ENCODE measurements at places on chromosomes 2 and 18.

- DNase-seq = no peak
Observed at GRCh38 chr18:31219395-31219794, 56.7 kb upstream of the DSC1 start.

DNA sequence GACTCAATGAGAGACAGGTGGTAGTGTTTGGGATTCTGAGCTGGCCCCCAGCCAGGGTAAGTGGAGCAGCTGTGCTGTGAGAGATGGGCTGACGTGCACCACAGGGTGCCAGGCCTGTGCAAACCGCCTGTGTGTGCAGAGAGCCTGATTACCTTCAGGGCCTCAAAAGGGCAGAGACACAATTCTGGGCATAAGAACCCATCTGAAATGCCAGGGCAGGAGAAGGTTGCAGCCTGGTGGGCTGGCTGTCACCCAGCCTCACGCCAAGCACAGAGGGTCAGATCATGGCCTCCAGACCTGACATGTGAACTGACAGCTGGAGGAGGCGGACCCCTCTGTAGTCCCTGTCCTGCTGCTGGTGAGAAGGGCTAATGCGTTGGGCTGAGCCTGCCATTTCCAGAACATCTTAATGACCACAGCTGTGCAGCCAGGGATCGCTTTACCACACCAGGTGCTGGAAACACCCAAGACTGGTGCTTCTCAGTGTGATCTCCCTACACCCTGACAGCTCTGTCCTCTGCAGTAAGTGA lies 100.9 kb downstream of the ARL4C start:
- DNase-seq = no peak

DNA sequence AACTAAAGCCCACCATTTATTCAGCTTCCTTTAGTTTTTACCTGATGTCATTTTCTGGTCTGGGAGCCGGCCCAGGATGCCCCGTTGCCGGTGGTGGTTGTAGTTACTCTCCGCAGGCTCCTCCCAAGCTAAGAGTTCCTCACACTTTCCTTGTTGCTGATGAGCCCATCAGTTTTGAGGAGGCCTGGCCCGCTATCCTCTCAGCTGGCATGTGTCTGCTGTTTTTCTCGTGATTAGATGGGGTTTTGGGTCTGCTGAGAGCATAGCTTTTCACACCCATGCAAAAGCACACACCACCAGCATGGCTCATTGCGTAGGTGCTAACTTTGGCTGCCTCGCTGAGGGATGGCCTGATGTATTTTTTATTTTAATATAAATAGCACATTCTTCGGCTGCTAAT lies 72.1 kb downstream of the PSMG2 start:
- DNase-seq = no peak

DNA sequence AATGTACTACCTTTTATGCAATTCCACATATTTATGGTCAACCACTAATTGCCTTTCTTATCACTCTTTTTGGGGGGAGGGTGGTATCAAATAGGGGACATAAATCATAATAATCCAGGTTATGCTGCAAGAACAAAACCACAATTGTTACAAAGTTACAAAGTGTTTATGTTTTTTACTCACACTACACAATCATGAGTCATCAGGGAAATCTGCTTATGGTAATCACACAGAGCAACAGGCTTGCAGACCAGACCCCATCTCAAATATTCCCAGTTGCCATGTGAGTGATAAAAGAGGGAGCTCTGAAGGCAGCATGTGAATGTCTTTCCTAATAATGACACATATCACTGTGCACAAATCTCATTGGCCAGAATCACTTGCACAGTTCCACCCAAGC lies 304.7 kb upstream of the TMEFF2 start:
- DNase-seq = no peak

DNA sequence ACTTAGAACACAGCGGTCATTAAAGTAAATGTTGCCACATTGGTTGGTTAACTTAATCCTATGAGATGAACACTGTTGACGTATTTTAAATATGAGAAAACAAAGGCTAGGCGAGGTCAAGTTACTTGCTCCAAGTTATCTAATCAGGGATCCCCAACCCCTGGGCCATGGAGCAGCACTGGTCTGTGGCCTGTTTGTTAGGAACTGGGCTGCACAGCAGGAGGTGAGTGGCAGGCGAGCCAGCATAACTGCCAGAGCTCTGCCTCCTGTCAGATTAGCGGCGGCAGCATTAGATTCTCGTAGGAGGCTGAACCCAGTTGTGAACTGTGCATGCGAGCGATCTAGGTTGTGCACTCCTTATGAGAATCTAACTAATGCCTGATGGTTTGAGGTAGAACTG lies 878.9 kb downstream of the CPS1 start:
- DNase-seq = no peak

GRCh38 chr2:80113399-80113798 lies 191.2 kb downstream of the LRRTM1 start:
- no peak for DNase-seq

DNA sequence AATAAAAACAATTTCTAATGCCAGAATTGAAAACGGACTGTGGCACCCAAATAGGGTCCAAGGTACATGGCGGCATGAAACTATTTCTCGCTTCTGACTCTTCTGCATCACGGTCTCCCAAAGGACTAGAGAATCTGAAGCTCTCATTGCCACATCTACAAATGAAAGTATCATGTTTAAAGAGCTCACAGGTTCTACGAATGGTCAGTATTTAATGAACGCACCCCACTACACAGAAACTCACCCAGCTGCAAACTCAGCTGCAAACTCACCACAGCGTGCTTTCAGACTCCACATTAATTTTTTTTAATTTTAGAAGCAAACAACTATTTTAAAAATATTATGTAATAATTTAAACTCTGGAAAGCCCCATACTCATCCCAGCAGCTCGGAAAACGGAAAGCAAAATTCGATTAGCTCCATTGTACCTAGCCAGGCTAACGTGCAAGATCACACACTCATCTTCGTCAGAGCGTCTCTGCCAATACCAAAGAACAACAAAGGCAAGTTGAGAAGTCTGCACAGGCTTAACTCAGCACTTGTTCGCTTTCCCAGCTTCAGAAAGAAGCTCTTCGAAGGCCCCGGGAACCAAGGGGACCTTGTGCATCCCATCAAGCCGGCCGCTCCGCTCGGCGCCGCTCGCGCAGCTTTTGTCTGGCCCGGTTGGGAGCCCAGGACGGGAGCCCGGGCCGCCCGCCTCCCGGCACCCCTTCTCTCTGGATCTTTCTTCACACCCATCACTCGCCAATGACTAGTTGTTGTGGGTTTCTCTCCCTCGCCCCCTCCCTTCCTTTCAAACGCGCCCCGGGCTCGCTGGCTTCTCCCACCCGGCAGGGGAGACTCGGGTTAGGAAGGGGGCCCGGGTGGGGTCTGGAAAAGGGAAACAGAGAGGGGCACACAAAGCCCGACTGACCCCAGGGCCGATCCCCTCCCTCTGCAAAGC lies 785 bp downstream of the CLASP1 start:
- peak; percentile 21 for DNase-seq

- no peak for DNase-seq
Observed at GRCh38 chr2:152762202-152762601, 43.8 kb downstream of the ARL6IP6 start.

- DNase-seq = no peak
Observed at GRCh38 chr2:68637047-68637446, 6.3 kb upstream of the PROKR1 start.

GRCh38 chr2:85802354-85803103 lies 48.7 kb downstream of the ATOH8 start:
- DNase-seq = no peak

DNA sequence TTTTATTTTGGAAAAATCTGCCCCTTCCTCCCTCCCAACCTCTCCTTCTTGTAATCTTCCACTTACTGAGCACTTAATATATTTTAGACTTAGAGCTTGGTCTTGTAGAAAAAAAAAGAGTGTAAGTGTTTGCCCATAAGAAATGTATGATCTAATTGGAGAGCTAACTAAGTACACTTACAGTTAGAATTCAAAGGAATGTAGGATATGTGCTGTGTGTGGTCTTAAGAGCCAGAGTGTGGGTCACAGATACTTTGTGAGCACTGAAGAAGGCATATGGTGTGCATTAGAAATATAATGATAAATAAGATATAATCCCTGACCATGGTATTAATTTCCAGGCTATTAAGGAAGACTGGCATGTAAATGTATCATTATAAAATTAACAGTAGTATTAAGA lies 91.8 kb upstream of the ZNF521 start:
- DNase-seq = no peak

DNA sequence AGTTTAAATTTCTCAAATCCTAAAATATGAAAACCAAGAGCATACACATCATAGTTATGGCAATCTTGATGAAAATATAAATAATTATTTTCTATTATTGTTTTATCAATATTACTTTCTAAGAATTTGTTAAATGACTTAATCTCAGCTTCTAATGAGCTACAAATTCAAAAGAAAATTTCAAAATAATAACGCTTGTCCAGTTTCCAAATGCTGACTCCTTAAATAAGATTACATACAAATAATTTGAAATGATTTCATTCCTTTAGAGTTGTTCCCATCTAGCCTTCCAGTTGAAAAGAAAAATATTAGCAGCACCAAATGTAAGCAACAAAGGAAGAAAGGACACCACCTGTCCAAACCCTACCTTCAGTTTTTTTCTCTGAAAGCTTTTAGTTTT lies 82.4 kb upstream of the COL5A2 start:
- no peak for DNase-seq
